ENCODE measurements at places on chromosomes 6 and 20. TPM values are rescaled to one million over a fixed set of nuclear protein-coding genes. Genes with fewer than 3 reads are reported as not detected.

- peaks cover 6% of the 10 kb centered on the region for H3K4me1 ChIP-seq
- H3K27me3 ChIP-seq = no peaks in the 10 kb centered on the region
- DNase-seq = no peak
- H3K36me3 ChIP-seq = peaks cover 8% of the 10 kb centered on the region
Measured at GRCh38 chr6:63685446-63686379, 50.1 kb downstream of the PHF3 start.

GRCh38 chr20:1897965-1898464 lies 2.8 kb downstream of the SIRPA start:
- H3K27me3 ChIP-seq = no peaks in the 10 kb centered on the region
- H3K36me3 ChIP-seq = no peaks in the 10 kb centered on the region
- peak overlapping the region; percentile 49 for H3K27ac ChIP-seq
- no peak for DNase-seq

APMAP gene
- 22.9 TPM for polyA plus RNA-seq

DNA sequence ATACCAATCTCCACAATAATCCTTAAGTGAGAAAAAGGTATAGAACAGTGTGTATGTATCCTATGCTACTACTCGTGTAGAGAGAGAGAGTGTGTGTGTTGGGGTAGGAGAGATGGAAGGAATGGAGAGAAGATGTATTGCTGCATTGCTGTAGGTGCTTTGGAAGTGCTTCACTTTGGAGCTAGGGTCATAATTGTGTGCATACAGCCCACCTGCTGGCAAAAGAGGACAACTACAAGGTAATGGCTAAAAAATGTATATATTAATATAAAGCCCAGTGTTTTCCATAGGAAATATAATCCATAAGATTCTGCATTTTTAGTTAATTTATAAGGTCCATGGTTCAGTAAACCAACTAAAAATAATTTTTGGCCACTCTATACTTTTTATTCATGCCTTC lies 36.1 kb downstream of the SERAC1 start:
- DNase-seq = no peak
- H3K36me3 ChIP-seq = no peaks in the 10 kb centered on the region
- H3K4me3 ChIP-seq = no peak overlapping the region
- H3K27me3 ChIP-seq = no peaks in the 10 kb centered on the region
- H3K27ac ChIP-seq = no peak overlapping the region

GRCh38 chr6:151326116-151326825 lies 65.1 kb downstream of the ZBTB2 start:
- no peaks in the 10 kb centered on the region for H3K27me3 ChIP-seq
- no peak for DNase-seq
- H3K27ac ChIP-seq = no peak overlapping the region
- no peaks in the 10 kb centered on the region for H3K36me3 ChIP-seq
- H3K4me3 ChIP-seq = no peak overlapping the region
- H3K4me1 ChIP-seq = peaks cover 4% of the 10 kb centered on the region

GRCh38 chr6:104575536-104575935 lies 284.2 kb downstream of the HACE1 start:
- no peaks in the 10 kb centered on the region for H3K36me3 ChIP-seq
- H3K27me3 ChIP-seq = no peaks in the 10 kb centered on the region
- DNase-seq = no peak
- H3K27ac ChIP-seq = no peak overlapping the region

- H3K27ac ChIP-seq = no peak overlapping the region
- H3K4me3 ChIP-seq = no peak overlapping the region
- H3K36me3 ChIP-seq = no peaks in the 10 kb centered on the region
- no peaks in the 10 kb centered on the region for H3K27me3 ChIP-seq
Measured at GRCh38 chr6:5081955-5082354, 3.2 kb upstream of the PPP1R3G start.

- H3K36me3 ChIP-seq = no peaks in the 10 kb centered on the region
- no peaks in the 10 kb centered on the region for H3K4me1 ChIP-seq
- H3K27ac ChIP-seq = no peak overlapping the region
- H3K27me3 ChIP-seq = no peaks in the 10 kb centered on the region
- no peak overlapping the region for H3K4me3 ChIP-seq
Measured at GRCh38 chr6:154166140-154166539, 127.1 kb downstream of the OPRM1 start.

DNA sequence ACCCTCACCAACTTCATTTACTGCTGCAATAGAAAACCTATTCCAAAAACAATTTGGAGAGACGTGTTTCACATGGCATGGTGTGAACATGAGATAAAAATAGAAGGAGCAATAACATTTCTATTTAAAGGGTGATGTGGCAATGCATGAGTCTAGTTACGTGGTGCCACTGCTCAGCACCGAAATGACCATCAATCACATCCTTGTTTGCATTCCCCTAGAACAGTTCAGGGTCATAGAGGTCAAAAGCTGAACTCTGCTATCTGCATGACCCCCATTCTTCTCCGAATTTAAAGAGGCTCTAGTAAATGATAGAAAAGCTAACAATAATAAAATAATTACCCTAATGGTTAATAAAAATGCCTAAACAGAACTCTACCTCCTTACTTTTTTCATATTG lies 29.5 kb downstream of the ROS1 start:
- H3K36me3 ChIP-seq = no peaks in the 10 kb centered on the region
- no peaks in the 10 kb centered on the region for H3K4me1 ChIP-seq
- no peak overlapping the region for H3K4me3 ChIP-seq
- H3K27me3 ChIP-seq = no peaks in the 10 kb centered on the region

Data from pancreas (tissue), 10 donors.